ENCODE measurements at places on chromosomes 1 and 21.

- no peak for DNase-seq
These were observed 3.5 kb upstream of the SPEN start for GRCh38 chr1:15843826-15844572.

- DNase-seq = no peak
These were observed 129.6 kb downstream of the CLEC20A start for GRCh38 chr1:178367151-178367550.

- no peak for DNase-seq
These were observed 3.3 kb upstream of the ADAR start for GRCh38 chr1:154611150-154611862.

DNA sequence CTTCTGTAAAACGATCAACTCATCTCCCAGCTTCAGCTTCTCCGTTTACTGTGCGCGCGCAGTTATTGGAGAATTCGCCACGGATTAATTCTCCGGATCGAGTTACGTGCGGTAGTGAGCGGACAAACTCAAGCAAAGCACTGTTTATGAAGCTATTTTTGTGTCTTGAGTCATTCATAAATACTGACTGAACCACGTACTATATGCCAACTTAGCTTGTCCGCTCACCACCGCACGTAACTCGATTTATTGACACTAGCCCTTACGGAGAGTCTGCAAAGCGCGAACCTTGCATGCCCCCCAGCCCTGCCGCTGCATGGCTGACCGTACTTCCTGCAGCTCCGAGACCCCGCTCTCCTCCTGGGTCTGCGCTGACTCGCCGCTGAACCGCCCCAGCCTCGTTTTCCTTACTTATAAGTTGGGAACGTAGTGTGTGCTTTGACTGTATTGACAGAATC, 773 bp downstream of the CHD1L start:
- peak; percentile 38 for DNase-seq

GRCh38 chr1:110630839-110631663, 24.9 kb upstream of the KCNA2 start:
- peak; percentile 87 for DNase-seq
